ENCODE measurements at places on chromosomes 3 and 15.

DNA sequence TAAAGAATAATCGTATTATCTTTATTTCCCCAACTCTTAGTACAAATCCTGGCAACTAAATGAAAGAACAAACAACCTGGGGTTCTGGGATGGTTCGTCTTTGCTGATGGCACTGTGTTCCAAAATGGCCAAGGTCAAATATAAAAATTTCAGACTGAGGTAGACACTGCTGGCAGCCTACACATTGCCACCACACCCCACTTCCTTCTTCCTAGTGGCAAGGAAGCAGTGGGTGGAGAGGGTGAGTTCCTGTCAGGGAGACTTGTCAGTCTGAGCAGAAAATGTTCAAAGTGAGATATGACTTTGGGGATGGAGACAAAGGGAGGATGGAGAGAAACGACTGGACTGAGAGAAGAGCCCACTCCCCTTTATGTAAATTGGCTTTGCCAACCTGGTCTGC, 69.6 kb downstream of the LMCD1 start:
- DNase-seq, result no peak

DNA sequence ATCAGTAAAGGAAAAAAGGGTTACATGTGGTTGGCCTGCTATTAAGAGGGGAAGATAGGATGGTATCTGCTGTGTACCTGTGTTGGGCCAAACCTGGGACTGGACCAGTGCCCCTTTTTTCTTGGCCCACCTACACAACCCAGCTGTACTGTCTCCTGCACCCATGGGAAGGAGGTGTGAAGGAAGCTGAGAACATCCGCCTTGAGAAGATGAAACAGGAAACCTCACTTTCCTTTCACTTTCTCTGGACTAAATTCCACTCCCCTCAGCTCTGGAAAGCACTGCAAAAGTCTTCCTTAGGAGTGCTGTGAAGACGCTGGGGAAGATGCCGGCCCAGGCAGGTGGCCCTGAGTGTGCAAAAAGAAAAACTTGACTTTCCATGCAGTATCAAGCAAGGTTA, 37.6 kb downstream of the LRRN1 start:
- DNase-seq, result no peak

GRCh38 chr3:129224984-129225393, 24.4 kb upstream of the COPG1 start:
- DNase-seq, result no peak

- no peak for DNase-seq
Measured at GRCh38 chr15:67805008-67805665, 20.2 kb upstream of the SKOR1 start.

DNA sequence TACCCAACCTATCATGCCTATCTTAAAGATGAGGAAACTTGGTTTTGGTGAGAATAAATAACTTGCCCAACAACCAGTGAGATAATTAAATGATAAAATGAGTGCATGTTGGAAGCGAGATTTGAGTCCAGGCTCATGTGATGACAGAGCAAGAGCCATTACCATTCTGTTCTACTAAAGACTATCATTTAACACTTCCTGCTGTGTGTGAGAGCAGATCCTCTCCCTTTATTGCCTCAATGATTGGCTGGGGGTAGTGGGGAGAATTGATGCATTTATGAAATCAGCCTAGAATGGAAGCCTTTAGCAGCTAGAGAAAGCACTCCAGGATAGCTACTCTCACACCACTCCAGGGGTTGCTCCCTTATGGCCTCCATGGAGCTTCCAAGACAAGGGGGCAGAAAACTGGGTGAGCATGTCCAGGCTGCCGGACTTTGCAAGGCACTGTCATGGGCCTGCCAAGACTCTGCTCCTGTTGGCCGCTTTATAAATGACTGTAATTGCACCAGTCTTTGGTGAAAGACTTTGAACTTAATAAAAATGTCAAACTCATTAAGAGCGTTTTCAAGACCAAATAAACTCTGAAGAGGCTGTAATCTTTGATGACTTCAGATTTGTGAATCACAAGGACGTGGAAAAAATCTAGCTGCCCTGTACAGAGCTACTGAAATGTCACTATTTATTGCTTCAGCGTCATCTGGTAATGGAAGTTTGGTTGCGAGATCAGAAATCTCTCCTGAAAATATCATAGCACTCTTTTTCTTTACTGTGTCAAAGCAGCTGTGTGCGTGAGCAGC, 209.1 kb upstream of the NR2E3 start:
- no peak for DNase-seq

GRCh38 chr15:60083318-60083717, 79.2 kb downstream of the FOXB1 start:
- DNase-seq, result no peak

DNA sequence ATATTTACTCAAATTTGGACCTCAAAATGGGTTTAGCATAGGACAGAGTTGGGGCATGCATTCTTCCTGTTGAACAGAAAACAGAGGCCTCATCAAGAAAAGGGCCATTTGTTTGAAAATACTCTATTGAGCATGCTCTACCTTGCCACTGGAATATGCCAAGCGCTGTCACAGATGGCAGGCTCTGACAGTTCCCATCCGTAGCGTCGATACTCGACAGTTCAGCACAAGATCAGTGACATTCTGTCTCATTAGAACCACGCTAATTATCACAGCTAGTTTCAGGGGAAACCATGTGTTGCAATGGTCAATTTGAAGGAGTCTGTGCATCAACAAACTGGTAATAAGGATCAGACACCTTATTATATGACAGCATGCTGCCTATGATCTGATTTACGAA, 54.5 kb downstream of the SATB1 start:
- peak; percentile 64 for DNase-seq

- DNase-seq, result no peak
Measured at GRCh38 chr3:188518835-188519452, 365.0 kb downstream of the LPP start.

GRCh38 chr15:80931721-80932512, 57.7 kb downstream of the MESD start:
- no peak for DNase-seq

GRCh38 chr3:76352511-76353284, 567.3 kb upstream of the ZNF717 start:
- DNase-seq, result no peak

- no peak for DNase-seq
Measured at GRCh38 chr3:126113733-126114442, 30.0 kb upstream of the SLC41A3 start.

GRCh38 chr3:185059766-185060165, 93.1 kb downstream of the C3orf70 start:
- DNase-seq, result no peak

DNA sequence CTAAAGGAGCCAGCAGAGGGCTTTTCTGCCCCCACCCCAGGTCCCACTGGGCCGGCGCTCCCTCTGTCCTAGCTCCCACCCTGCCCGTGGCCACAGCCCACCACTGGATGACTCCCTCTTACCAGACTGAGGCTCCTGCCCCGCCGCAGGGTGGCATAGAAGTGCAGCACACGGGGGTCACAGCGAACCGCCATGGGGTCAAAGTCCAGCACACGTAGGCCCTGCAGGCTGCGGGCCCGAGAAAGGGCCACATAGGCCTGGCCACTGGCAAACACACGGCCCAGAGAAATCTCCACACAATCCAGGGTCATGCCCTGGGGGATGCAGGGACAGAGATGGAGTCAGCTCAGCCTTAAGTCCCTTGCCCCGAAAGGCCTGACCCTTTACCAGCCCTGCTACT, 9.0 kb downstream of the PIF1 start:
- no peak for DNase-seq

DNA sequence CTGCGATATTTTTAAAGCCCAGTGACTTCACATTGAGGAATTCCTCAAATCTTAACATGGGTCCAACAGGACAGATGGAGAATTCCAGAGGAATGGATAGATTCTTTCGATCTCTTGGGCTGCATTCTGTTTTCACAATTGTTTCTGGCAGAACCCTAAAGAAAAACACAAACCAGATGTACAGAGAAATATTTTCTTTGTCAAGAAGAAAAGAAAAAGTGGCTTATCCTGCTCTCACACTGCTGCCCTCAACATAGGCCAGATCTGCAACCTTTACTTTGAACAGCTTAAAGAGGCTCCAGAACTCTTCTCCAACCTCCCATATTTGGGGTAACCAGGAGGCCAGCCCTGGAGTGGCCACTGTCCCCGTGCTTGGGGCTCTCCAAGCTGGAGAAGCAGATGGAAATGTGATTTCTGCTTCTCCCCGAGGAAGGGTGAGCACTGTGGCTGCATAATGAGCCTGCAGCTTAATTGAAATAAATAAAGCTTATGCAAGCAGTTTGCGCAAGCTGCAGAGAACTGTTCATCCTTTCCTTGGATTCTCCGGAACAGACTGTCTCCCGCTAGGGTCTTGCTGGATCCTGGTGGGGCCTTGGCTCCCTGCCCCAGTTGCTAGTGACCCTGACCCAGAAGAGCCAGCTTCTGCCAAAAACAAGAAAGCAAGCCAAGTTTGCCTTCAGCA, 453.2 kb upstream of the PROK2 start:
- DNase-seq, result no peak

- no peak for DNase-seq
Measured at GRCh38 chr3:115141033-115141757, 5.9 kb downstream of the ZBTB20 start.

- no peak for DNase-seq
Measured at GRCh38 chr15:73232776-73233175, 136.0 kb downstream of the HCN4 start.

DNA sequence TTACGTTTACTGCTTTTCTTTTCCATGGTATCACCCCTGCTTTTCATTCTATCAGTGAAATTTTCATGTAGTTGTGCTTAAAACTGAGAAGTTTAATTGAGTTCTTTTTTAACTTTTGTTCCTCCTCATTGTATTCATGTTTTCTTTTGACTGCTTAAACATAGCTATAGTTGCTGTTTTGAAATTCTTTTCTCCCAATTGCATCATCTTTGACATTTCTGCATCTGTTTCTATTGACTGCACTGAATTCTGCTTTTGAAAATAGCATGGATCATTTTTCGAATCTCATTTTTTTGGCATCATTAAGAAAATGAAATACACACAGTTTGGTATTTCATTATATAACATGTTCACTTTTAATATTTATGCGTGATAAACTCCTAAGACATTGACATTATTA, 694.9 kb downstream of the MECOM start:
- DNase-seq, result no peak

- no peak for DNase-seq
Measured at GRCh38 chr3:58639001-58639400, 27.6 kb downstream of the FAM3D start.

DNA sequence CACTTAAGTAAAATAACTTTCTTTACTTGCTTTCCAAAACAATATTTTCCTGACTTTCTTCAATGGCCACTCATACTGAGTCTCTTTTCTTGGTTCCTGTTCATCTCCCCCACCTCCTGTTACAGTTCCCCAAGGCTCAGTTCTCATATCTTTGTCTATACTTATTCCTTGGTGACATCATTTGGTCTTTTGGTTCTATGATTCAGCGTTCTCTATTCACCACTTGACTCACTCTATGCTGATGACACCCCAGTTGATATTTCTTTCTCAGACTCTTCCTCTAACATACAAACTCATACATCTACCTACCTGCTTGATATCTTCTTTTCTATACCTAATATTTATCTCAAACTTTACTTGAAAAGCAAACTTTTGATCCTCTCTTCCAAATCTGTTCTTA, 85.0 kb upstream of the P3H2 start:
- no peak for DNase-seq

GRCh38 chr15:50953302-50953701, 44.8 kb downstream of the AP4E1 start:
- no peak for DNase-seq

All from NCI-H524 treated with DMSO at 0.1 percent for 48 hours (cell line).